ENCODE measurements at places on chromosomes 5 and 9. TPM values are rescaled to one million over a fixed set of nuclear protein-coding genes. Genes with fewer than 3 reads are reported as not detected.
A peak's percentile ranks its signal among the peaks of the same experiment; 100 is the strongest.

DNA sequence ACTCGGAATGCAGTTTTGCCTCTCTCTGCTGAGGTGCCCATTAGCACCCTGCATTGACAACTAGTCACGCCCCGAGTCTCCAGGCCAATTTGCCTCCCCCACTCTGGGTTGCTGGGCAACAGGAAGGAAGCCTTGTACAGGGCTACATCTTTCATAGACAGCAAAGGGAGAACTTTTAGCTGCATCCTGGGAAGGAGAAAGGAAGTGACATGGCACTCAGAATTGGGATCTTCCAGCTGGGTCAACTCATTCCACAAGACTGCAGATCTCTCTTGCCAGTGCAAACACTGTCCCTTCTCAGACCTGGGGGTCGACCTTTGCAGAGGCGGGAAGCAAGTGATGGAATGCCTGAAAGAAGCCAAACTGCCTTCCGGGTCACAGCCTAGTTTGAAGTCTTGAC, 282.0 kb downstream of the SLIT3 start:
- no peak for DNase-seq

DNA sequence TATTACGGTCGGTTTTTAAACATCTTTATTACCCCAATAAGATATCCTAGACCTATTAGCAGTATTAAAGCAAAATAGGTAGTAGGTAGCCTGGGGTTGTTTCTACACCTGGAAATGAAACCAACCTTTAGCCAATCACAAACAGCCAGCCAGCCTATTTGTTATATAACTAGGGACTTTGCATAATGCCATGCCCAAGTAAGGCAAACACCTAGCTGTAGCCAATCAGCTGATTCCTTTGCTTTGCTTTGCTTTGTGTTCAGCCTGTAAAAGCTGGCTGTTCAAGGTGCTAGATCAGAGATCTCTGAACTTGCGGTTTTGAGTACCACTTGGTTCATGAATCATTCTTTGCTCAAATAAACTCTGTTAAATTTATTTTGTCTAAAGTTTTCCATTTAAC, 46.5 kb upstream of the SETD9 start:
- no peak for DNase-seq

DNA sequence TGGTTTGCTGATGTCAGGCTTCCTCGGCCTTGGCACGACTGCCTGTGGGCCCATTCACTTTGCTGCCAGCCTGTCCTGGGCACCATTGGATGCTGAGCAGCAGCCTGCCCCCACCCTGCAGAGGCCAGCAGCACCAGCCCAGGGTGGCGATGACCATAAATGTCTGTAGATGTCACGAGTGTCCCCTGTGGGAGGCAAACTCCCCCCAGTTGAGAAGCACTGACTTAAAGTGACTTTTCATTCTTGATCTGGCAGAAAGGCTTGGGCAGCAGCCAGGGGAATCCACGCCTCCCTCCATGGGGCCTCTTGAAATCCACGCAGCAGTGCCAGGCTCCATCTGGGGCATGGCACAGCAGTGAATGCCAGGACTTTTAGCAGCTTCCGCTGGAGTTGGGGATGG, 21.8 kb downstream of the IRX4 start:
- no peak for DNase-seq

- DNase-seq = no peak
Measured at GRCh38 chr9:14994738-14995137, 84.5 kb upstream of the FREM1 start.

DNA sequence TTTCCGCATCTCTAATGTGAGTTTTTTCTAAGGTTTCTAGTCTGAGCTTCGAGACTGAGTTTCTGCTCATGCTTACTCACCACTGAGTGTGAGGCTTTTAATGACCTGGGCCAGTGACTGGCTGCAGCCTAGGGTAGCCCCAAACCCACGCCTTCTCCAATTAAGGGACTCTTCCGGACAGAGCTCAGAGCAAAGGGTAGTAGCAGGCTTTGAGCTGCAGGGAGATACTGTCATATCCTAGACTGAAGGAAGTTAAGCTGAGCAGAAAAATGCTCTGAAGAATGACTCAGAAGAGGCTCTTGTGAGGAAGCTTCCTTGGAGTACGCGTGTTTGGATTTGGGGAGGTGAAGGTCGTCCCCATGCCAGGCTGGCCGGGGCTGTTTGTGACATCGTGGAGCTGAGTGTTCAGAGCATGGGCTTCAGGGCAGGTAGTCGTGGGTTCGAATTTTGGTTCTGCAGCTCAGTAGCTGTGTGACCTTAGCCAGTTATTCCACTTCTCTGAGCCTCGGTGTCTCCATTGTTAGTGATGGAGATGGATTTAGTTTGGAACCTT, 3.5 kb downstream of the USP20 start:
- DNase-seq = peak; percentile 93

- peak; percentile 70 for DNase-seq
Measured at GRCh38 chr9:98521141-98521540, 187.6 kb downstream of the GABBR2 start.

DNA sequence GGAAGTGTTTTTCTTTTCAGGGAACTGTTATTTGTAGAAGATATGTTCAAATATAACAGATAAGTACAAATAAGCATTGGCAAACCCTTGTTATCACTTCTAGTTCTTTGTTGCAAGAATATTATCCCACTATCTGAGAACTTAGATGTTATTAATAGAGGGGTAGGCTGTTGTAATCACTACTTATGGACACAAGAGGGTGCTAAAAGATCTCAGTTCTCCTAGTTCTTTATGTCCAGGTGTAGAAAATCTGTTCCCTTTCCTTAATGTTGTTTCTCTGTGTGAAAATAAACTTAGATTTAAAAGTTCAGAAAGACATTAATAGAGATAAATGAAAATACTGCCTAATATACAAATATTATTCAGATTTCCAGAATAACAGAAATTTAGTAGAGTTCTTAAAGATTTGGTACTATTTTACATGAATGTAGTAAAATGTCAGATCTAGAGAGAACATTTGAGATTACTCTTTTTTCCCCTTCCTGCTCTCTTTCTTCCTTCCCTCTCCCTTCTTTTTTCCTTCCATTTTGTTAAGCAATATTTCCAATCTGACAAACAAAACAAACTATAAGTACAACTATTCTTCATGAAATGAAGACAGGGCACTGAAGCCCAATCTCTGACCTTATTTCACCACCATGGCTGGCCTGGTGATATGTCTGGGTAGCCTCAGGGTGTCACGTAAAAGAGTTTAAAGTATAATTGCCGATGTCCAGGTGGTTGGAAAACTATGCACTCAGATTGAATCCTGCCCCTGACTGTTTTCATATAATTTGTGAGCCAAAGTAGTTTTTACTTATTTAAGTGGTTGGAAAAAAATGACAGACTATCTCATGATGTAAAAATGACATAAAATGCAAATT, 43.6 kb upstream of the C5orf46 start:
- peak; percentile 46 for DNase-seq

DNA sequence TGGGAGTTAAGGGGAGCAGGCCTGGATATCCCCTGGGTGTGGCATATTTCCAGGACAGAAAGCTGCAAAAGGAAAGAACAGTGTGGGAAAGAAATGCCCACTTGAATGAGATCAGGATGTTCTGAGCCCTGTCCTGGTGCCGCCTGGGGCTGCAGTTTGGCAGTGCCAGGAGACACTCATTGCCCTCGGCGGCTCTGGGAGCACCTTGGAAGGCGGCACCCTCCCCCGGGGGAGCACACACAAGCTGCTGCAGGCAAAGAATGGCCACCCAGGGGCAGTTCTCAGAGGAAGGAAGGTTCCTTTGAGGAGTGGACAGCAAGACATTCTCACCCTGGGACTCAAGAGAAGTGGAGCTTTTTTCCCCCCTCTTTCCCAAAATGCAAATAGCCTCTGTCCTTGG, 305.3 kb downstream of the NTRK2 start:
- no peak for DNase-seq

GRCh38 chr9:27304521-27304920, 7.6 kb upstream of the EQTN start:
- DNase-seq = no peak

- DNase-seq = no peak
Measured at GRCh38 chr5:179180921-179181645, 120.9 kb downstream of the ZNF354C start.

DNA sequence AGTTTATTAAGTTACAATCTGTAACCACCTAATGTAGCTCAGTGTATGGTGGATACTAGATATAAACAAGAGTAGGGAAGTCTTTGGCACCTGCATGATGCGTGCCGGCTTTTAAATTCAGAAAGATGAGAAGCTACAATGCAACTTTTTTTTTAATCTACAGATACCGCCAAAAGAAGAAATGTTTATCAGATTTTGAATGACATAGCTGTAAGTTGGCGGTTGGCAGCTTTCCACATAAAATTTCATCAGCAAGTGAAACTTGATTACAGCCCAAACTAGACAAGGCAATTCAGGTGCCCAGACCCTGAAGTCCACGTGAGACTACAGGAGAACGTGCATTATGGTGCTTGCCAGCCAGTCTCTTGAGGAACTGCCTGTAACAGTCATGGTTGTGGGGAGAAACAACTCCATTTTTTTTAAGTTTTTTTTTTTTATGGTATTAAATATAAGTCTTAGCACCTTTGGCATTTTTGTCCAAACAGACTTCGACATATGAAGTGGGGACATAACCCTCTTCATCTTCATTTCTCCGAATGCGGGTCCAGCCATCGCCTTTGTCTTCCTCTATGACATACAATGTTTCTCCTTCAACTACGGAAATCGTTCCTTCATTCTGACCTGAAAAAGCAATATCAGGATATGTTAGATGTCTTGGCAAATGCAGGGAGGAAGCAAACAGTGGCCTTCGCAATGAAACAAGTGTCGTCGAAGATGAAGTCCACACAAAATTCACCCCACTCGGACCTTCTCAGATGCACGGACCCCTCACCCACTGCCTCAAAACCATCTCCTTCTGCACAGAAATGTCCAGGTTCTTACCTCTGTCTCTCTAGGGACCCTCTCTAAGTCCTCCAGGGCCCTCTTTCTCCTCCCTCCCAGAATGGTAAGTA, 60.4 kb downstream of the USP20 start:
- DNase-seq = no peak

Gene KIF24
- 6.9 TPM for total RNA-seq

Gene MAP1B
- total RNA-seq = 35.8 TPM

Gene TERT
- not detected for total RNA-seq

Gene DAB2
- 19.9 TPM for total RNA-seq

Gene MARCHF3
- 7.8 TPM for total RNA-seq
